ENCODE measurements at places on chromosomes 5 and 9.

GRCh38 chr5:59608745-59609144 lies 284.8 kb downstream of the PDE4D start:
- peak; percentile 50 for DNase-seq

DNA sequence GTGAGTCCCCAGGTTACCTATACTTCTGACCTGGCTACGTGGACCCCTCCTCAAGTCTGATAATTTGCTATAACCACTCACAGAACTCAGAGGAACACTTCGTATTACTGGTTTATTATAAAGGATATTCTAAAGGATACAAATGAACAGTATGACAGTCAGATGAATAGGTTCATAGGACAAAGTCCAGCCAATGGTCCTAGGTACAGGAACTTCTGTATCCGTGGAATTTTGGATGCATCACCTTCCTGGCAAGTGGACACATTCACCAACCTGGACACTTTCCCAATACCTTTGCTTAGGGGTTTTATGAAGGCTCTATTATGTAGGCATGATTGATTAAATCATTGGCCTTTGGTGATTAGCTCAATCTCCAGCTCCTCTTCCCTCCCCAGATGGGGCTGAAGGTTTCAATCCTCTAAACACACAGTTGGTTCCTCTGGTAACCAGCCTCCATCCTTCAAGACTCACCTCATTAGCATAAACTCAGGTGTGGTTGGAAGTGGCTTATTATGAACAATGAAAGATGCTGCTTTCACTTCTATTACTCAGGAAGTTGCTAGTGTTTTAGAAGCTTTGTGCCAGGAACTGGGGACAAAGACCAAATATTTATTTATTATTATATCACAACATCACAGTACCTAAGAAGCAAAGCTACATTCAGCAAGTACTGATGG lies 149.6 kb upstream of the ELL2 start:
- no peak for DNase-seq

- DNase-seq, result peak; percentile 45
Measured at GRCh38 chr5:96614110-96614691, 48.0 kb upstream of the CAST start.

- no peak for DNase-seq
Measured at GRCh38 chr9:93186215-93186945, 2.4 kb downstream of the WNK2 start.

DNA sequence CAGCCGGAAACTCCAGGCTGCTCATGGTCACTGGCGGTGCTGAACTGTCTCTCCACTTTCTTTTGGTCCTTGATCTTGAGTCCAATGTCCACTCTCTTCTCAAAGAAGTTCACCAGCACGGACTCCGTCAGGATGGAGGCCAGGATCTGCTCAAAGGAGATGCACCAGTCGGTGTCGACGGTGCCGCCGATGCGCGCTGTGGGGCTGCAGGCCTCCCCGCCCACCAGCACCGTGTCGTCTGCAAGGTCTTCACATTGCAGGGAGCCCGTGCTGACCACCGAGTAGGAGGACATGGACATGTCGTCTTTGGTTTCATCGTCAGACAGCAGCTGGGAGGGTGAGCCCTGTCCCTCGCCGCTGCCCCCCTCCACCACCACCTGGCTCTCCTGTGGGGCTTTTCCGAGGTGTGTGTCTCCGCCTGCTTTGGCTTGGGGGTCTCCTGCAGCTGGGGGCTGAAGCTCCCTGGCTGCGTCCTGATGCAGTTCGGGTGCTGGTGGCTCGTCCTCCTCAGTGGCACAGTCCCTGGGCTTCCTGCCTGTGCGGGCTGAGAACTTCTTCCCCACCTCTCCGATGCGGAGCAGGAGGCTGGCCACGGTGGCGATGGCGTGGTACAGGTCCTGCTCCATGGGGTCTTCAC lies 5.0 kb upstream of the MRNIP start:
- no peak for DNase-seq

DNA sequence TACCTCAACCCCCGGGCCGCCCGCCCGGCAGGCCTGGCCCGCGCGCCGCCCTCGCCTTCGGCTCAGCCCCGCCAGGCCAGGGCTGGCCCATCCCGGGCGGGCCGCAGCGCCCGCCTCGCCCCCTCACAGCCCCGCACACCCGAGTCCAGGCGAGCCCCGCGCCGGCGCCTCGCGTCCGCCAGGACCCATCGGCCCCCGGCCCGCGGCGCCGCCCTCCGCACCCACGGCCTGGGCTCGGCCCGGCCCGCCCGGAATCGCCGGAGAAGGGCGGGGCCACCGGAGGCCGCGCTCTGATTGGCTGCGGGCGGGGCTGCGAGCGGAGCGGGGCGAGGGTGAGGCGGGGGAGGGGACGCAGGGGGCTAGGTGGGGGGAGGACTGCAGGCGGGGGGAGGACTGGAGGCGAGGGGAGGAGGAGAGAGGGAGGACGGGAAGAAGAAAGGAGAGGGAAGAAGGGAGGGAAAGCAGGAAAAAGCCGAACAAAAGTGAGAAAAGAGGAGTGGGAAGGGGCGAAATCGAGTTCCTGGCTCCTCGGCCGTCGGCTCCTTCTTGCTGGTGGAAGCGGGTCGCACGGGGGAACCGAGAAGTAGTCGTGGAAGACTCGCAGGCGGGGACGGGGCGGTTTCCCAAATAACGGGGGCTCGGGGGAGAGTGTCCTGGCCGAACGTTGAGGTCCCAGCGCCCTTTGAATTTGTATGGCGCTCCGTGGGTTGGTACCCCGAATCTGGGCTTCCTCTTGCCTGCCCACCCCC lies 472 bp upstream of the UBTD2 start:
- DNase-seq, result peak; percentile 69

DNA sequence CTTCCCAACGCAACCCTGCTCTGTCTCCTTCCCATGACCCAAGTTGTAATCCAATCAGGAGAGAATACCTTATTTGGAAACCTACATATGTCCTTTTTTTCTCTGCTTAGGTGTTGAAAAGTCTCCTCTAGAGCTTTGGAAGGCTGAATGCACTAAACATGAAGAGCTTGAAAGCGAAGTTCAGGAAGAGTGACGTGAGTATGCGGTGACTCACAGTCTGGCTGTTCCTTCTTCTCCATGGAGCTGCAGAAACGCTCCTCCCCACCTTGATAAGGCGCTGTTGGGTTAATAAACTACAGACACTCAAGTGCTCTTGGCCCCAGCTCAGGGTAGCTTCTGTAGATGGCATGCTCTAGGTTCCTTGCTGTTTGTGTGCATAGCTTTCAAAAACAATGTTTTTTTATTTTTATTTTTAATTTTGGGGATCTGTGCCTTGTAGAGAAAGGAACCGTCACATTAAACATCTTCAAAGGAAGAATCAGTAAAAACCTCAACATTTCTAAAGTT lies 30.7 kb downstream of the RAI14 start:
- peak; percentile 5 for DNase-seq

- DNase-seq, result no peak
Measured at GRCh38 chr5:1246711-1247431, 21.7 kb downstream of the SLC6A18 start.

GRCh38 chr9:23850242-23850689 lies 24.2 kb upstream of the ELAVL2 start:
- no peak for DNase-seq

DNA sequence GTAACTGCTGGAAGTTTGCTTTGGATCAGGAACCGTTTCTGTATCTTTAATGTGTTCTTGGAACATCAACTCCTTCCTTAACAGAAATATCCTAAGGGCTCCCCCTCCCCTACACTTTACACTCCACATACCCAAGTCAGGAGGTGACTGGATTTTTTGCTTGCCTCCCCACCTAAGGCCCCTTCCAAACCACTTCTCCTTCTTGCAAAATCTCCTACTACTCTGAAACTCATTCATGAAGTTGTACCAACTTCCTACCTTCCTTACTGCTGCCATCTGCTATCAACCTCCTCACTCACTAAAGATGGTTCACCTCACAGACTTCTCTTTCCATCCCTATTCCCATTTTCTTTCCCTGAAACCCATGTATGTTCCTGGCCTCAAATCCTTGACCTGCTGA lies 16.1 kb downstream of the TXN start:
- DNase-seq, result no peak

- no peak for DNase-seq
Measured at GRCh38 chr5:57718155-57718554, 235.5 kb upstream of the ACTBL2 start.

DNA sequence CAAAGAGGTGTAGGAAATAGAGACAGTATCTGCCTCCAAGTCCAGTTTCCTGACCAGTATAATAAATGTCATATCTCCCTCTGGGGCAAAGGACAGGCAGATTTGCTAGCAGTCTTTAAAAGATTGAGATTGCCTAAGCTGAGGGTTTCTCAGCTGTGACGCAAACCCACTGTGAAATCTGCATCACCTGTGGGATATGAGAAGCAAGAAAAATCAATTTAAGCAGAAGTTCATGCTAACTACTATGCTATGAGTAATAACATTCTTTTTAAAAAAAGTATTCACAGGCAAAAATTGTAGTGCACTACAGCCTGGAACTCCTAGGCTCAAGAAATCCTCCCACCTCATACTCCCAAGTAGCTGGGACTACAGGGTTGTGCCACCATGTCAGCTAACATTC lies 168.1 kb upstream of the POC5 start:
- DNase-seq, result no peak

GRCh38 chr5:148483750-148484149 lies 100.0 kb downstream of the FBXO38 start:
- no peak for DNase-seq

DNA sequence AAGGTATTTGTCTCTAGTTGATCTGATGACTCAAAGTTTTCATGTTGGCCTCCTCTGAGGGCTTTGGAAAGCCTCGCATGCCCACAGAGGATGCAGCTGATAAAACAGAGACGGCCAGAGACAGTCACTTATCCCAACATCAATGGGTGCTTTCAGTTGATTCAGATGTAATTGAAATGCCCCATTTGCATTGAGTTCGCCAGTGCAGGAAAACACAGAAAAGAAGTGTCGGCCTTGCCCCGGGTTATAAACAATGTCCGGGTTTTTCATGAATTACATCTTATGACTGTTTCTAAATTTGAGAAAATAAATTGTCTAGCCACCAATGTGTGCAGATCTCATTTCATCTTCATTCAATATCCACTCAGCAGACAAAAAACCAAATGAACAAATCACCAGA lies 42.2 kb upstream of the ICE1 start:
- DNase-seq, result no peak

DNA sequence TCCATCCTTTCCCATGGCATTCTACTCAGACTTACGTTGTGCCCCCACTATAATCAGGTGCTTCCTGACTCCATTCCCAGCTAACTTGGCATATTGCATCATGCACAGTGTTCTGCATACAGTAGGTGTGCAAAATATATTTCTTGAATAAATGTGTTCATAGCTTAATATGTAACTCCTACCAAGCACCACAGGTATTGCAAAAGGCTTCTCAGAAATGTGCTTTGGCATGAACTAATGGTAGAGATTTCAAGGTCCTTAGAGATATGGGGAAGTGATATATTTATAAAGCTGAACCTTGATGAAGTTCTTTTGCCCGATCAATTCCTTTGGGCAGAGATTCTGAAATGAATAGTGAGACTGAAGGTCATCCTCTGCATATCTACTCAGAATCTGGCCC lies 220.4 kb downstream of the KCTD16 start:
- no peak for DNase-seq

GRCh38 chr9:121451586-121451985 lies 48.1 kb downstream of the GGTA1 start:
- no peak for DNase-seq

DNA sequence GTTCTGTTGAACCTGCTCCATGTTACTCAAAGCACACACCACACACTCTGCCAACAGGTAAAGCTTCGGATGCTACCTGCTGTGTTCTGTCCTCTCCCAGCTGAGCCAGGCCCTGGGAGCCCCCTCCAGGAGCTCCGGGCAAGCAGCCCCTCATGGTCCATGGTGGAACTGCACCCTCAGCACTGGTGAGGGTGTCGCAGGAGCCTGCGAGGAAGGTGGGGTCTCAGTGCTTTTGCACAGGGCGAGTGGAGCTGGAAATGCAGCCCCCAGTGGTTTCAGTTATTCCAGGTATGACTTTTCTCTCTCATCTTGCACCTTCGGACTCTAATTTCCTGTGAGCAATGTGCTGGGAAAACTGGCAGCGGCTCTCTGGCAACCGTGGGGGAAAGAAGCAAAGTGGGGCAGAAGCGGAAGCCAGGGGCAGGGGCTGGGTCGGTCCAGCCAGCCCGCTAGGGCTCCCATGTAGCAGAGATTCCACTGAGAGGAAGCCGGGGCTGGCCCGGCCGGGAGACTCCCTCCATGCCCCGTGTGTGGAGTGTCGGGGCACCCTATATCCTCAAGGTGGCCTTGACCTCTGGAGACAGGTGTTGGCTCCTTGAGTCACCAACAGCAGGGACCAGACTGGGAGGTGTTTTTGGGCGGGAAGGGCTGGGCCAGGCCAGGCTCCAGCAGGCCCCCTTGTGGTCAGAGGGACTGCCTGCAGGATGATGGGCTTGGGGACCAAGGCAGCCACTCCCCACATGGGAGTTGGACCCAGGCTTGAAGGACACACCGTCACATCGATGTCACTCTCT lies 75.6 kb upstream of the PRSS3 start:
- DNase-seq, result peak; percentile 8

DNA sequence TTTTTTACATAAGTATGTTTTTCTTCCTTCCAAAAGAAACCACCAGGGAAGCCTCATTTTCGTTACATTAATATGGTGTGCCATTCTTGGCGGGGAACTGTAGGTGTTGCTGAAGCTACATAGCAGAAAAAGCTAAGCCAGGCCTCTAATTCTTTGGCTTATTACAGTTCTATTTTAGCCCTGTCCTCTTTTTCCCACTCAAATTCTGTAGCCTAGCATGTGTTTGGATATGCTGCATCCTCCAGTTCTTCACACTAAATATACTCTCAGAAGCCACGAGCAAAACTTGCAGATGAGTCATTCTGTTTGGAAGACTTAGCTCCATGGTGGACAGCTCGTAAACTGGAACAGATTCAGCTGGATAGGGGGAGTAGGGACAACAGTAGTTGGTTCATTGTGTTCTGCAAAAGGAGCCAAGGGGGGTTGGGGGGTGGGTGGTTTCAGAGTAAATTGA lies 369.4 kb downstream of the TMEM161B start:
- peak; percentile 8 for DNase-seq

GRCh38 chr5:28046596-28046995 lies 1008.2 kb upstream of the CDH9 start:
- DNase-seq, result no peak

- DNase-seq, result peak; percentile 10
Measured at GRCh38 chr9:92850898-92851297, 26.9 kb downstream of the ZNF484 start.

DNA sequence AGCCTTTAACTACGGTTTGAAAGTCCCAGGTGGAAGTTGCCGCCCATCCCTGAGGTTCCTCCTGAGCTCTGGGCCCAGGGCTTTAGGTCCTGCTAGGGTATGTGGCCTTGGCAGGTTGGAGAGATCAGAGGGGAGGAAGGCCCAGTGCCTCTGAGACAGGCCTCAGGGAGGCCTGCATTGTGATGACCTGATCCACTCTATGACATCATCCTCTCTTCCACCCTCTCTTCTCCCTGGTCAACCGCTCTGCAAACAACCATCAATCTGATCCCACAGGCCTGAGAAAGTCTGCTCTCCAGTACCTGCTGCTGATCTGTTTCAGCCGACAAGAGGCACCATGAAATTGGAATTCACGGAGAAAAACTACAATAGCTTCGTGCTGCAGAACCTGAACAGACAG lies at the start of gene CCIN:
TSS of gene CCIN (plus strand) at position 223 of the 400 bp plus-strand sequence. CDS start at position 338, 115 bp downstream.
- no peak for DNase-seq

Measured in Kasumi-1 (cell line).